Activated naive CD8-positive, alpha-beta T cell treated with anti-CD3 and anti-CD28 coated beads, Interleukin-2, amount 10 ng/mL, durations not matched to agents 7 days and 5 days (primary cell): ENCODE measurements at places on chromosomes 7 and 10. TPM values are rescaled to one million over a fixed set of nuclear protein-coding genes. Genes with fewer than 3 reads are reported as not detected.

The IPMK gene
- total RNA-seq, result 6.7 TPM

The INHBA gene
- total RNA-seq, result not detected

DNA sequence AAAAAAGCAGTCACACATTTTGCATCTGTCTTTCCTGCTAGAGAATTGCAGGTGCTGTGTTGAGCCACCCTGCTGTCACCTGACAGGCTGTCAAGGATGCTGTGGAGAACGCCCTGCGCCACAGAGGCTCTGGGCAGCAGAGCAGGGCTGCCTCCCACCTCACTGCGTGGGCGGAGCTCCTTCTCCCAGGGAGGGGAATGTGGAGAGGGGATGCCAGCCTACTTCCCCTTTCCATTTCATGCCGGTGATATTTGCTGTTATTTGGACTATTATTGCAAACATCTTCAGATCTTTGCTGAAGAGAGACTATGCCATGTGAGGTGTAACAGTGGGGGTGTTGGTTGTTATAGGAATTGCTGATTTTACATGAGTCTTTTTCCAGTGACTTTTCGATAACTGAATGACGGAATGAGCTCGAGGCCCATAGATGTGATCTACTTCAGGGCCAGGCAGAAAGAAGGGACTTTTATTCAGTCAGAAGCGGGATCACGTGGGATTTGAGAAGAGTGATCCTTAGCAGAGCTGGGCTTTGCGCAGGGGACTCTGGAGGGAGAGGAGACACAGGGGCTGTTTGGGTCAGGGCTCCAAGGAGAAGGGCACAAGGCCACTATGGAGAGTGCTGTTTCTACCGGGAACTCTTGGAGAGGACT lies 13.6 kb upstream of the PRKAG2 start:
- DNase-seq, result no peak
- H3K36me3 ChIP-seq, result no peaks in the 10 kb centered on the region
- H3K4me1 ChIP-seq, result no peaks in the 10 kb centered on the region
- peaks cover 10% of the 10 kb centered on the region for H3K27me3 ChIP-seq
- H3K27ac ChIP-seq, result no peak overlapping the region

DNA sequence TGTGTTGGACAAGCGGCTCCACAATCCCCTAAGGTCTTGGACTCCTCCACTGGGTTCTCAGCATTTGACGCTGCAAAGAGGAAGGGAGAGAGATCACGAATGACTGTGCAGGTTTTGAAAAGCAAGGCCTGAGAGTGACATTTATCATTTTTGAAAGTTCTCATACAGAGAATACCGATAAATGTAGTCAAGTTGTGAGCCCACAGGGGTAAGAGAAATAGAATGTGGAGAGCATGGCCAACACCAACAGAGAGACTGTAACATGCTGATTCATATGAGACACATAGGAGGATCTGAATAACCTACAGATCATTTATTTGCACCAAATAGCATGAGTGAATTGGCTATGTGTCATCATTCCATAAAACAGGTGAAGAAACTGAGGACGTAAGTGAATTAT lies 230.5 kb upstream of the MBL2 start:
- H3K4me3 ChIP-seq, result no peak overlapping the region
- no peak for DNase-seq
- no peaks in the 10 kb centered on the region for H3K27me3 ChIP-seq

GRCh38 chr7:131908714-131909113 lies 352.3 kb upstream of the PODXL start:
- DNase-seq, result no peak
- H3K4me3 ChIP-seq, result no peak overlapping the region
- H3K36me3 ChIP-seq, result no peaks in the 10 kb centered on the region
- no peak overlapping the region for H3K27ac ChIP-seq
- peaks cover 36% of the 10 kb centered on the region for H3K27me3 ChIP-seq

- peaks cover 9% of the 10 kb centered on the region for H3K27me3 ChIP-seq
- H3K36me3 ChIP-seq, result no peaks in the 10 kb centered on the region
- H3K4me1 ChIP-seq, result peaks cover 1% of the 10 kb centered on the region
- no peak overlapping the region for H3K4me3 ChIP-seq
- no peak for DNase-seq
- no peak overlapping the region for H3K27ac ChIP-seq
Observed at GRCh38 chr10:14450041-14450491, 119.3 kb upstream of the FRMD4A start.

The UNCX gene
- not detected for total RNA-seq

The SEM1 gene
- 42.8 TPM for total RNA-seq

- no peak overlapping the region for H3K4me3 ChIP-seq
- no peak overlapping the region for H3K27ac ChIP-seq
- no peak for DNase-seq
Observed at GRCh38 chr10:1156921-1157614, 100.9 kb downstream of the WDR37 start.

The RGS10 gene
- total RNA-seq, result 159 TPM

DNA sequence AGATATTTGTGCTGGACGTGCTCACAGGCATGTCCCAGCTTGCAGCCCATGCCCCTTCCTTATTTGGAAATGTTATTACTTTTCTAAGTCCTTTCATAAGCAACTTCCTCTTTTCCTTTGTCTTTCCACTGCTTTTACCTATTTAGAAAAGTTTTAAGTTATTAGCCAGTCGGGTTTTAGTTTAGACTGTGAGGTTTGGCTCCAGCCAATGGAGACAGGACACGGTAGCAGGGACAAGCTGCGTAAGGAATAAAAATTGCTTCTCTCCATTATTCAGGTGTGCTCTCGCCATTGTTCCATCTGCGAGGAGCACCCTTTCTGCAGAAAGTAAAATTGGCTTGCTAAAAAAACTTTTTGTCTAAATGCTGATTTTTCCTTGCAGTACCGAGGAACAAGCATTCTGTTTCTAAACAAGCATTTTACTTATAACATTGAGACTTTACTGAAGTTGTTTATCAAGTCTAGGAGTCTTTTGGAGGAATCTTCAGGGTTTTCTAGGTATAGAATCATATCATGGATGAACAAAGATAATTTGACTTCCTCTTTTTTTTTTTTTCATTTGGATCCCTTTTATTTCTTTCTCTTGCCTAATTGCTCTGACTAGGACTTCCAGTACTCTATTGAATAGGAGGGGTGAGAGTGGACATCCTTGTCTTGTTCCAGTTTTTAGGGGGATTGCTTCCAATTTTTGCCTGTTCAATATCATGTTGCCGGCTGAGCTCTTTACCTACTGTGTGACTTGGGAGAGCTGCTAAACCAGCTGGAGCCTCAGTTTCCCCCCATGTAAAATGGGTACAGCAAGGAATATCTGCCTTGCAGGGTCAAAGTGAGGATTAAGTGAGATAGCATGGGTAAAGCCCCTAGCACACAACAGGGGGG lies 63.8 kb downstream of the ALOX5 start:
- DNase-seq, result no peak
- H3K36me3 ChIP-seq, result peaks cover 19% of the 10 kb centered on the region
- H3K4me1 ChIP-seq, result peaks cover 39% of the 10 kb centered on the region
- H3K4me3 ChIP-seq, result no peak overlapping the region
- no peaks in the 10 kb centered on the region for H3K27me3 ChIP-seq

The DYDC2 gene
- total RNA-seq, result not detected

DNA sequence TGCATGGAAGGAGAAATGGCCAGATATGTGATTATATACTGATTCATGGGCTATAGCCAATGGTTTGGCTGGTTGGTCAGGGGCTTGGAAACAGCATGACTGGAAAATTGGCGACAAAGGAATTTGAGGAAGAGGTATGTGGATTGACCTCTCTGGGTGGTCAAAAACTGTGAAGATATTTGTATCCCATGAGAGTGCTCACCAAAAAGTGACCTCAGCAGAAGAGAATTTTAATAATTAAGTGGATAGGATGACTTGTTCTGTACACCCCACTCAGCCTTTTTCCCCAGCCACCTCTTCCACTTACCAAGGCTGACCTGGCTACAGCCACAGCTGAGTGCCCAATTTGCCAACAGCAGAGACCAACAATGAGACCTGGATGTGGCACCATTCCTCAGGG lies 146.7 kb downstream of the GPR37 start:
- H3K4me1 ChIP-seq, result no peaks in the 10 kb centered on the region
- no peaks in the 10 kb centered on the region for H3K27me3 ChIP-seq
- DNase-seq, result no peak
- no peak overlapping the region for H3K4me3 ChIP-seq
- no peak overlapping the region for H3K27ac ChIP-seq
- H3K36me3 ChIP-seq, result no peaks in the 10 kb centered on the region

The FAM180A gene
- not detected for total RNA-seq

The IRF5 gene
- 8.2 TPM for total RNA-seq

DNA sequence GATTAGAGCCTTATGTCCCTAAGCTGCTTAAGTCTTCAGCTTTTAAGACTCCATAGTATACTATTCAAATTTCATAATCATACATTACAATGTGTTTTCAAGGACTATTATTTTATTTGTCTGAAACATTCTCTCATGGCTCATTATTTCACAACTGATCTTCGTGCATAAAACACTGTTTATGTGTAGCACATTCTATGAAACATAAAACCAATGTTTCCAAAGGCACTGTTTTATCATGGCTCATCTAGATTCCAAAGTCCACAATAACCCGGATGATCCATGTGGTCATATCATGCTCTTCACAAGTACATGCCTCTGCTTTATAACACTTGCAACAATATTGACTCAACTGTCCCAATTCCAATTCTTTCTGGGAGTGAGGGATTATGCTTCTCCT lies 806.1 kb downstream of the TNS3 start:
- H3K4me1 ChIP-seq, result no peaks in the 10 kb centered on the region
- H3K4me3 ChIP-seq, result no peak overlapping the region
- no peak for DNase-seq
- no peak overlapping the region for H3K27ac ChIP-seq

DNA sequence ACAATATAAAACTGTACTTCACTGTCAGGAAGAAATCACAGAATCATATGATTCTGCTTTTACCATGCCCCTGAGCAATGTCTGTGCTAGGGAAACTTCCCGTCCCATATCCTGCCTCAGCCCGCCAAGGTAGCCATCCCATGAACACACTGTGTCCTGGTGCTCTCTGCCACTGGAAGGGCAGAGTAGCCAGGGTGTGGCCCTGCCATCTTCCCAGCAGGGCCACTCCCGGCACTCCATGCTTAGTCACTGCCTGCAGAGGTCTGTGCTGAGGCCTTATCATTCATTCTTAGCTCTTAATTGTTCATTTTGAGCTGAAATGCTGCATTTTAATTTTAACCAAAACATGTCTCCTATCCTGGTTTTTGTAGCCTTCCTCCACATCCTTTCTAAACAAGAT lies 31.8 kb downstream of the AP3M1 start:
- H3K4me1 ChIP-seq, result peaks cover 5% of the 10 kb centered on the region
- peaks cover 28% of the 10 kb centered on the region for H3K36me3 ChIP-seq
- no peaks in the 10 kb centered on the region for H3K27me3 ChIP-seq
- no peak for DNase-seq
- no peak overlapping the region for H3K4me3 ChIP-seq
- peak overlapping the region; percentile 43 for H3K27ac ChIP-seq

The DLG5 gene
- total RNA-seq, result 4.8 TPM

GRCh38 chr10:88851706-88852105 lies at the start of gene ANKRD22:
Gene ANKRD22 (minus strand): TSS chr10:88851844. CDS start chr10:88851607, 237 bp downstream.
- no peaks in the 10 kb centered on the region for H3K36me3 ChIP-seq
- H3K4me3 ChIP-seq, result no peak within 1 kb of the TSS
- H3K27ac ChIP-seq, result no peak within 1 kb of the TSS
- DNase-seq, result no peak
- H3K4me1 ChIP-seq, result peaks cover 21% of the 10 kb centered on the region
- H3K27me3 ChIP-seq, result no peaks in the 10 kb centered on the region

DNA sequence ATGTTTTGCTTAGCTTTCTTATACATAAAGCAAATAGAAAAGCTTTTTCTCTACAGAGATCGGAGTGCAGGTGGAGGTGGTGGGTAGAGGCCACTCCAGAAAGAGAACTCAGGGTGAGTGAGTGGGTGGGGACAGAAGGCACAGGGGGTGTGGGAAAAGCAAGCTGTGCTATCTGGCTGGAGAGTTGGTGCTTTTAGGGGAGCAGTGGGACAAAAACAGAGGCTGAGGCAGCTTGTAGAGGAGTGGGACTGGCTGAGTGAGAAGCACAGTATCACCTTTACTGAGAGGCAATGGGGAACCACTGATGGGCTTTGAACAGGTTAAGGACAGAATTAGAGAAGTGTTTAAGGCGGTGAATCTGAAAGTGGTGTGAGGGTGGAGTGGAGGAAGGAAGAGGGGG lies 275.3 kb downstream of the TCF7L2 start:
- H3K27ac ChIP-seq, result no peak overlapping the region
- peaks cover 1% of the 10 kb centered on the region for H3K36me3 ChIP-seq
- peaks cover 40% of the 10 kb centered on the region for H3K27me3 ChIP-seq
- peaks cover 13% of the 10 kb centered on the region for H3K4me1 ChIP-seq
- no peak for DNase-seq

The OR2A42 gene
- total RNA-seq, result not detected

DNA sequence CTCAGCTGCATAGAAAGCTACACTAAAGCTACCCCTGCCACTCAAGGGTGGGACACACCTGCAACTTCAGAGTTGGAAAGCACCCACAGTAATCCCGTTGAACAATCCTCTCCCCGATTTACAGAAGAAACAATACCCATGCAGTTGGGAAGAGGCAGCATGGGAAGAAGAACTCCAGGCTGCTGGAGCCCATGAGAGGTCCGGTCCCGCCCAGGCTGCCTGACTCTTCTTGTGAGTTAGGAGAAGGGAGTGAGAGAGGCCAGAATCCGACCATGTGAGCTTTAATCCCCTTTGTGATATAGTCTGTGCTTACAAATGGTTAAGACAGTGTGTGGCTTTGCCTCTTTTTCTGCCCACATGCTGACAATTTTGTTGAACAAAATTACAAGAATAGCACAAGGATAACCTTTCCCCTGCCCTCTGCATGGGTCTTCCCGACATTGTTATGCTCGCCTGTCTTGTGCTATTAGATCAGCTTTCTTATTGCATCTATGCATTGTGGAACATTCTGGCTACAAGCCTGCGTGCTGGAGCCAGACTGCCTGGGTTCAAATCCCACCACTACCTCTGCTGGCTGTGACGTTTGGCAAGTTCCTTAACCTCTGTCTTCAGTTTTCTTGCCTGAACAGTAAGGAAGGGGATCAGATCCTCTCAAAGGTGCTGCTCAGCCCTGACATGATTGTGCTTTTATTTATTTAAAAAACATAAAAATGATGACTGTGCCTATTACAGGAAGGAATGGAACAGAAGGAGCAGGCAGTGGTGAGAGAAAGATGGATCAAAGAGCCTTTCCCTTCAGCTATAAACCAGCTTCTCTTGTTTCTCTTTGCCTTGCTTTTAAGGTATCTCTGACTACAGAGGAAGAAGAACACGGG lies 56.0 kb downstream of the BPGM start:
- H3K4me3 ChIP-seq, result no peak overlapping the region
- H3K27me3 ChIP-seq, result peaks cover 3% of the 10 kb centered on the region
- H3K4me1 ChIP-seq, result no peaks in the 10 kb centered on the region

- peaks cover 32% of the 10 kb centered on the region for H3K36me3 ChIP-seq
- H3K4me1 ChIP-seq, result peaks cover 15% of the 10 kb centered on the region
- H3K27me3 ChIP-seq, result no peaks in the 10 kb centered on the region
- H3K27ac ChIP-seq, result peak overlapping the region; percentile 50
- H3K4me3 ChIP-seq, result no peak overlapping the region
- DNase-seq, result no peak
Observed at GRCh38 chr7:139389091-139389490, 29.4 kb downstream of the LUC7L2 start.

The ASZ1 gene
- not detected for total RNA-seq

GRCh38 chr7:51261117-51261835 lies 55.3 kb downstream of the COBL start:
- no peak overlapping the region for H3K4me3 ChIP-seq
- no peak overlapping the region for H3K27ac ChIP-seq
- H3K36me3 ChIP-seq, result no peaks in the 10 kb centered on the region
- peaks cover 2% of the 10 kb centered on the region for H3K4me1 ChIP-seq

The CAMK2B gene
- total RNA-seq, result 0.11 TPM
